KBM-7 (cell line): ENCODE measurements at places on chromosomes 5 and 9.

DNA sequence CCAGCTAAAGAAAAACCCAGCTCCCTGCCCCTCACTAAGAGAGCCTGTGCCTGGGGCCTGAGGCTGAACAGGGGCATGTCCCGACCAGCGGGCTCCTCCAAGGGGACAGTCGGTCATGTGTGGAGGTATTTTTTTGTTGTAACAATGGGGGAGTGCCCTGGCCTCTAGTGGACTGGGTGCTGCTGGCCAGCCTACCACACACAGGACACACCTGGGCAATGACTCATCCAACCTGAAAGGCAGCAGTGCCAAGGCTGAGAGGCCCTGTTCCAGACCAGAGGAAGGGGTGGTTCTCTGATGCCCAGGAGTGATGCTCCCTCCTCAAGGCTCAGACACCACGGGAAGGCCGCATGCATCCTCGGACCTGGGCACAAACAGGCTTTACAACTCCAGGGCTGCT is 181.5 kb downstream of the OLFM1 start:
- no peak for DNase-seq

GRCh38 chr5:97266076-97266475 is 83.0 kb upstream of the RIOK2 start:
- DNase-seq = no peak

- no peak for DNase-seq
Observed at GRCh38 chr5:15956622-15957021, 223.0 kb downstream of the MARCHF11 start.

DNA sequence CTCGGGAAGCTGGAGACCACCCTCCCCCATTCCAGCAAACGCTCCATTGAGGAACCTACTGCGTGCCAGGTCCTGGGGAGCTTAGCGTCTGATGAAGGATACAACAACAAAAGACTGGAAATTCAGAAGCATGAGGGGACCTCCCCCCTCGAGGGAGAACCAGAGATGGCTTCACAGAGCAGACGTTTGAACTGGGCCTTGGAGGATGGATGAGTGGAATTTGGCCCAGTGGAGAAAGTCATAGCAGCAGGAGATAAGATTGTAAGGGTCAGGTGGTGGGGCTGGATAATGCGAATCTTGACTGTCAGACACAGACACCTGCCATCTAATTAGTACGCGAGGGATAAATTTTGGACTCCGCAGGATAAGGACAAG is 1.2 kb upstream of the SLC25A51 start:
- DNase-seq = no peak

- no peak for DNase-seq
Observed at GRCh38 chr9:131405428-131405827, 11.5 kb downstream of the PRRC2B start.

GRCh38 chr5:57858905-57859304 is 376.3 kb upstream of the ACTBL2 start:
- no peak for DNase-seq

DNA sequence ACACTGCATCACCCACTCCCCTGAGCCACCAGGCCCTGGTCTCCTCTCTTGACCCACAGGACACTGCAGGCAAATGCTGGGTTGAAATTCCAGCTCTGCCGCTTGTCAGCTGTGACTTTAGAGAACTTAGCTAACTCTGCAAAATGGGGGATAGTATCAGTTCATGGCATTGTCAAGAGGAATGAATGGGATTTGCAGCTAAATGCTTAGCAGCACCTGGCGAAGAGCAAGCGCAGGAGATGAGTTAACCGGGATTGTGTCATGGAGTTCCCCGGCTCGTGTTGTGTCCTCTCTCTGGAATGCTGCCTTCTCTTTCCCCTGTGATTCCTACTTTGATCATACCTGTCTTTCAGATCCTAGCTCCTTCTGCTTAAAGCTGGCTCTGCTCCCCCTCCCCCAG is 67.1 kb downstream of the DAB2IP start:
- no peak for DNase-seq

DNA sequence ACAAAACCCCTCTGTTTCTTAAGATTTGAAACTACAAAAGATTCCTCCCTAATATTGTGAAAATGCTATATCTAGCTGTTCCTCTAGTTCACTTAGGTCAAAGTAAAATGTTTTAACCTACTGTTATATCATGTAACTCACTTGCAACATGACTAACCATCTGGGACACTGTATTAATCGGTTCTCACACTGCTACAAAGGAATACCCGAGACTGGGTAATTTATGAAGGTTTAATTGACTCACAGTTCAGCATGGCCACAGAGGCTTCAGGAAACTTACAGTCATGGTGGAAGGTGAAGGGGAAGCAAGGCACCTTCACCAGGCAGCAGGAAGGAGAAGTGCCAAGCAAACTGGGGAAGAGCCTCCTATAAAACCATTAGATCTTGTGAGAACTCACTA is 34.7 kb downstream of the DIMT1 start:
- DNase-seq = peak; percentile 8

DNA sequence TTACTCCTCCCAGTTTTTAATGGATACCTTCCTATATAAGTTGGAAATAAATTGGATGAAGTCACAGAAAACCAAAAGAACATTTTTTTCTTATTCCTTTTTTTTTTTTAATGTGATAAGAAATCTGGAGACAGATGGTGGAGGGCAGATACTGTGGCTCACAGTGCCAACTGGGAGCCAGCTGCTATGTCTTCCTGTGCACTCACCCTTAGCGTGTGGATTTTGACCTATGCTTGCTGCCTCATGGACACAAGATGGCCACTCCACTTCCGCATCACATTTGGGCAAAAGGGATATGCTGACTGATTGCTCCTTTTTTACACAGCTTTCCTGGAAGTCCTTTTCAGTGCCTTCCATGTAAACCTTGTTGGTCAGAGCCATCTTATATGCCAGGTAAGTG is 342.6 kb downstream of the MAN2A1 start:
- DNase-seq = no peak

- no peak for DNase-seq
Observed at GRCh38 chr5:145539201-145539600, 295.9 kb downstream of the PRELID2 start.

DNA sequence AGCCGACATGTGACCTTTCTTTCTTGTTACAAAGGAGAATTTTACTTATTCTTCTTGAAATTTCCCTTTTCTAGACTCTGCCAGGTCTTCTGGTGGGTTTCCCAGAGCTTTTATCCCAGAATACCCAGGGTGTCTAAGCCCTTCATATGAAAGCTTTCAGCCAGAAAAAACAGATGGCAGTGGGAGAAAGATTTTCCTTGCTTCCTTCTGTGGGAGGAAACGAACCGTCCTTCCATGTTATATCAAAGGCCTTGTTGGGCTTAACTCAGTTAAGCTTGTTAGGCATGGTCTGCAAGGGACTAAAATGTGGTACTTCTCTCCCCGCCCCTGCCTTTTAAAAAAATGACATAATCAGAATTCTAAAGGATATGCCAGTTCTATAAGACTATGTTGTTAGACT is 47.5 kb downstream of the SPATA31D1 start:
- no peak for DNase-seq

DNA sequence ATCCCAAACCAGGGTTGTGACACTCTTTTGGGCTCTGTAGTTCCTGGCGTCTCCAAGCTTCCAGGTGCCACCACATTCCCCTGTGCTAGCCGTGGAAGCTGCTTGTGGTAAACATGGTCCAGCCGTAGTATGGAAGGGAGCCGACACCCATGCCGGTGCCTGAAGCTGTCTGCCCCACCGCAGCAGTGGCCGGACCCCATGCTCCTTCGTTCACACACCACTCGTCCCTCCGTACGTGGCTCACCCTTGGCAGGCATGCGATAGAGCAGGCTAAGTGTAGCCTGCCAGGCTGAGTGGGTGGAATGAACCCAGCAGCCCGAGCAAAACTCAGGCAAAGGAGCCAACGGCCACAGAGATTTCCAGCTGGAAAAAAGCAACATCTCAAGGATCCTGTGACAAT is 2030.4 kb downstream of the EFNA5 start:
- DNase-seq = no peak

- no peak for DNase-seq
Observed at GRCh38 chr5:113749334-113749733, 235.8 kb downstream of the YTHDC2 start.

DNA sequence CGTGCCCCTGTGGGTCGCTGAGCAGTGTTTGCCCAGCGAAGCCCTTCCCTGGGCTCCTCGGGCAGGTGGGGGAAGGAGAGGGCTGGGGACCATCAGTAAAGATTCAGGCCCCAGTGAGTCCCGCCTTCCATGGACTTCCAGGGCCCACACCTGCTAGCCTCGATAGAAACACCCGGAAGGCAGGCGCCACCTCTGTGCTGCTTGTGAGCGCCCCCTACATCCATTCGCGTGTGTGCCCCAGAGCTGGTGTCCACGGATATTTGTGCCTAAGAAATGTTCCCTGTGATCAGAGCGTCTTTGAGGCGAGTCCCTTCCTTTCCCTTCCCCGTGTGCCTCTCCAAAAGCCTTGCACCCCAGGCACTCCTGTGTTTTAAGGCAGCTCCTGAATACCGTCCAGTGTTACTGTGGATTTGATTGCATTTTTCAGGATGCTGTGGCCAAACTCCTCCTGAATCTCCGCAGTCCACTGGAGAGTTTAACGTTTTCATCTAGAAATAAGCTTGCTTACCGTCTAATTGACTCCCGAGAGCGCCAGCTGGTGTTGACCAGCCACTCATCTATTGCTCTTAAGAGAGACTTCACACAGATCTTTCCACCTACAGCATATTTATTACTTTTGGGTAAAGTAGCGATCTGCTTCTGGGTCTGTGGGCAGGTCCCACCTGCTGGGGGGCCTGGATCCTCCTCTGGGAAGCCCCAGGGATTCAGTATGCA is 101.4 kb downstream of the COL5A1 start:
- DNase-seq = no peak

GRCh38 chr5:72366324-72366976 is 46.3 kb downstream of the PTCD2 start:
- peak; percentile 77 for DNase-seq
